ENCODE measurements at places on chromosomes 2 and 18. TPM values are rescaled to one million over a fixed set of nuclear protein-coding genes. Genes with fewer than 3 reads are reported as not detected.

The E2F6 gene
- total RNA-seq = 8.6 TPM

The LRRTM1 gene
- total RNA-seq = under 0.01 TPM

The B3GNT7 gene
- 0.65 TPM for total RNA-seq

The MAP3K19 gene
- total RNA-seq = not detected

The C2orf72 gene
- total RNA-seq = under 0.01 TPM

The ADAM23 gene
- total RNA-seq = under 0.01 TPM

The AKAIN1 gene
- total RNA-seq = not detected
